Stimulated activated naive B cell treated with anti-CD40 and anti-IgM and Interleukin-4, amounts not matched to agents 10 μg/mL and 1 μg/mL and 100 μg/mL, for 72 hours (primary cell): ENCODE measurements at places on chromosomes 3 and 15.

DNA sequence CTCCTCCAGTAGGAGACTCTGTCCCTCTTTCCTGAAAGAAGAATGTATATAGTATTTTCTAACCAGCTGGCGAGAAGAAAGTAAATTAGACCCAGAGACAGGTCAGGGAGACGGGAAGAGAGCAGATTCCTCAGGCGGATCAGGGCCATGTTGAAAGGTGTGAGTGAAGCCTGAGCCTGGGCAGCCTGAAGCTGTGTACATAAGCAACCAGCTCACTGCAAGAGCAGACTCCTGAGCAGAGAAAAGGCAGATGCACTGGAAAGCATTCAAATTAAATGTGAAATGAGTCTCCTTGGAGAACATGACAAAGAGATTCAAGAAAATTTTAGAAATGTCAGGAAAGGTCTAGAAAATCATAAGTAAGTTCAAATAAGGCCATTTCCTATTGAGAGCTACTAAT lies 165.8 kb downstream of the GOLIM4 start:
- H3K27ac ChIP-seq = no peak overlapping the region
- H3K4me1 ChIP-seq = no peaks in the 10 kb centered on the region
- no peak for DNase-seq
- H3K27me3 ChIP-seq = peaks cover 4% of the 10 kb centered on the region
- no peak overlapping the region for H3K4me3 ChIP-seq
- no peaks in the 10 kb centered on the region for H3K36me3 ChIP-seq

DNA sequence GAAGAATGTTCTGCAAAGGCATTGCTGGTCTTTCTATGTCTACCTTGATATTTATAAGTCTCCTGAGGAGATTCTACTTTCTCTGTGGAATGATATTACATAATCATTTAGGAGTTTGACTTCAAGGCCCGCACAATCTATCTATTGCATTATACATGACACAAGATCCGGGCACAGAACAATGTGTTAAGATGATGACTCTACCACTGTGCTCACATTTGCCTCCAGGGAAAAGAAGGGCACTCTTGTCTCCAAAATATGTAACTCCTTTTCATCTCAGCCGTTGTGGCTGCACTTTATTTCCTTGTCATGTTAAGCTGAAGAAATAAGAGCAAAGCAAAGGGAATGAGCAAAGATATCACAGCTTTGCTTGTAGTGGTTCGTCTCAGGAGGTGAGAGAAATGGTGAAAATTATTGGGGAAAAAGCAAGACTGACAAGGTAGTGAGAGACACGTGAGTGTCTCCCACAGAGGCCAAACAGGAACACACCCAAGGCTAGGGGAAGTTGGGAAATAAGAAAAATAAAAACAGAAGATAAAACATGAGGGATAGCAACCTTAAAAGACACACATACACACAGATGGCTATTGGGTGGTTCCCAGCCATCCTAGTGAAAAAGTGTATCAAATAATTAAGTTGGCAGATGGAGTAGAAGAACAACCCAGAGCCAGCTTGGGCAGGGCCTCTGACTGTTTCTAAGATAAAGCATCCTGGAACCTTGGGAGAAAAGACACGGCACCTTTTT lies 184.3 kb downstream of the P3H2 start:
- H3K4me1 ChIP-seq = no peaks in the 10 kb centered on the region
- no peak overlapping the region for H3K27ac ChIP-seq
- no peak for DNase-seq
- H3K27me3 ChIP-seq = no peaks in the 10 kb centered on the region
- peaks cover 1% of the 10 kb centered on the region for H3K36me3 ChIP-seq
- H3K4me3 ChIP-seq = no peak overlapping the region

- H3K4me1 ChIP-seq = peaks cover 2% of the 10 kb centered on the region
- no peak overlapping the region for H3K4me3 ChIP-seq
- DNase-seq = no peak
- H3K36me3 ChIP-seq = no peaks in the 10 kb centered on the region
- no peak overlapping the region for H3K27ac ChIP-seq
Measured at GRCh38 chr3:29619676-29620075, 338.8 kb downstream of the RBMS3 start.

GRCh38 chr3:191648787-191649186 lies 187.8 kb downstream of the PYDC2 start:
- H3K4me1 ChIP-seq = no peaks in the 10 kb centered on the region
- peaks cover 5% of the 10 kb centered on the region for H3K36me3 ChIP-seq
- H3K27ac ChIP-seq = no peak overlapping the region
- no peaks in the 10 kb centered on the region for H3K27me3 ChIP-seq
- DNase-seq = no peak
- no peak overlapping the region for H3K4me3 ChIP-seq

DNA sequence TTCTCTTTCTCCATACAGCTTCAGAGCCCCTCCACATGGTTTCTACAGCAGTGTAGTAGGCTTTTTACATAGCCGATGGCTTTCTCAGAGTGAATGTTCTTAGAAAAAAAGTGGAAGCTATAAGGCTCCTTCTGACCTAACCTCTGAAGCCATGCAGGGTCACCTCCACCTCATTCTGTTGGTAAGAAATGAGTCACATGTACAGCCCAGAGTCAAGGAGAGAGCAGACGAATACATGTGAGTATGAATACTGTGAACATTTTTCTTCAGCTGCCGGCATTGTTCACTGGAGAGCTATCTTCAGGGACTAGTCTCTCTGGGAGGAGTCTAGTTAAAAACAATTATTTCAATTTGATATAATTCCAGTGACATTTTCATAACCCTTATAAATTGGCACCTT lies 68.2 kb upstream of the THRB start:
- DNase-seq = no peak
- H3K27ac ChIP-seq = no peak overlapping the region

DNA sequence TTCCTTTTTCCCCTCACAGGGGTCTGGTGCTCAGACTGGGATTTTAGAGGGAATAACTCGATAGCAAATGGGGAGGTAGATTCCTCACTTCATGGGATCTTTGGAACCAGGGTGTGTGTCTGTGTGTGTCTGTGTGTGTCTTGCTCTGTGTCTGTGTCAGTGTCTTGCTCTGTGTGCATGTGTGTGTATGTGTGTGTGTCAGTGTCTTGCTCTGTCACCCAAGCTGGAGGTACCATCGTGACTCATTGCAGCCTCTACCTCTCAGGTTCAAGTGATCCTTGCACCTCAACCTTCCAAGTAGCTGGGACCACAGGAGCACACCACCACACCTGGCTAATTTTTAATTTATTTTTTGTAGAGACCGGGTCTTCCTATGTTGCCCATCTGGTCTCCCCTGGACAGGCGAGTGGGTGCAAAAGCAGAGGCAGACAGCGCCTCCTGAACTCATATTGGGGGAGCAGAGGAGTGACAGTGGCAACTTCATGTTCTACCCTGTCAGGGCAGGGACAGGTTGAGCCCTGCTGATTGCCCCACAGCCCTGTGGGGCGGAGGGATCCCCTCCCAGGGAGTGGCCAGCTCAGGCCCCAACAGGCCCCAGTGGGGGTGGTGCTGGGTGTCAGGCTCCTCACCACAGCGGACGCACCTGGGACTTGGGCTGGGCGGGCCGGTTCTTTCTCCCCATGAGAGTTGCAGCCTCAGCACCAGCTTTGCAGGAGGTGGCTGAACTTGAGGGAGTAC lies 10.4 kb upstream of the SEMA4B start:
- H3K27me3 ChIP-seq = no peaks in the 10 kb centered on the region
- peak overlapping the region; percentile 80 for H3K4me3 ChIP-seq
- DNase-seq = no peak

DNA sequence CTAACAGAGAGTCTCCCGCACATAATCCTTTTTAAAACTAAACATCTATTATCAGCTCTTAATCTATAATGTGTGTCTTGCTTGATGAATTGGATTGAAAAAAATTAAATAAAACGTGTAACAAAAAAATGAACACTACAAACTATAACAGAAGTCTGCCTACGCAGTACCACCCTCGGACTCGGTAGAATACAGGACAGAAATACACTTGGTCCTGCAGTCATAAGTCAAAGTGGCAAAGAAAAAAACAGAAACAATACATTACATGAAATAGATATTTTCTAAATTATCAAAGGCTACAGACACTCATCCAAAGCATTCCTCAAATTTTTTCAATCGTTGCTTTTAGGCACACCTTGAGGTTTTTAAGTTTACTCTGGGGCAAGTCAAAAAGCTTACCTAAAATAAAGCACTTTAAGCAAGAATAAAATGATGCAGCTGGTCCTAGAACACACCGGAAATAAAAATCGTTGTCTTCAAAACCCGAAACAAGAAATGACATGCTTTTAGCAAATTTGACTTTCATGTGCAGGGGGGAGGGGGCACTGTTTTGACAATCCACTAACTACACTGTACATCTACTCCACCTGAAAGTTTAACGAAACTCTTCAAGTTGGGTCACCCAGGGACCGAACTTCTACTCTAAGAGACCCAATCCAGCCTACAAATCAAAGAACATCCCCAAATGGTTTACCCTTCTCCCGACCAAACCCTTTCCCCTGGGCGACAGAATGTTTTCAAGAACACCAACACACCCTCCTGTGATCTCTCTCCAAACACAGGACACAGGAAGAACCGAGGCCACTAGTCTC lies 1.3 kb downstream of the ADAM10 start:
- peak overlapping the region; percentile 98 for H3K27ac ChIP-seq
- no peaks in the 10 kb centered on the region for H3K27me3 ChIP-seq

DNA sequence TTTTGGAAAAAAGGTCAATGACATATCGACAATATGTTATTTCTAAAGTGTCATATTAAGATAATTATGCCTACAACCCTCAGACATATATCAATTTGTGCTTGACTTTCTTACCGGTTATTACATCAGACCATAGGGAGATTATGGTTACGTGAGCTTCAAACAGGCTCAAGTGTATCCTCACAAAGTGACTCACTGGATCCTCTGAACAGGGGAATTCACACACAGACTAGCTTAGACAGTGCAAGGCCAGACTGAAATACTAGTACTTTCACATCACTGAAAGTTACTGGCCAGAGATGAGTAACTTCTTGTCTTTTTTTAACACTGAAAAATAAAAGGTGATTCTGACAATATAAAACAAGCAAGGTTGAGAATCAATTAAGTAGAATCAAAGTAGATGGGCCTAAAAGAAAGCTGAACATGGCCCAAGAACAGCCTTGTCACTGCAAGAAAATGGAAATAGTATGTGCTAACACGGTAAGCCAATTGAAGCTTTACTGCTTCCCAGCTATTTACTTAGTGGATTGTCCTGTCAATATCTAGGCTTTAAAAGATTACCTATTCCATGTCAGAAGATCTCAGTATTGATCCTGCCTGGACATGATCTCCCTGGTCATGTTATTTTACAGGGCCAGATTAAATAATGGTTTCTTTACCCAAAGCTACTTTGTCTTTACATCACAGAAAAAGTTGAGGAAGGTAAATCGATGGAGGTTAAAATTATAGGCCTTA lies 848.6 kb downstream of the ROBO1 start:
- H3K27ac ChIP-seq = no peak overlapping the region
- H3K4me3 ChIP-seq = no peak overlapping the region
- H3K27me3 ChIP-seq = no peaks in the 10 kb centered on the region
- no peak for DNase-seq
- no peaks in the 10 kb centered on the region for H3K4me1 ChIP-seq

GRCh38 chr3:194304186-194304917 lies 46.8 kb downstream of the CPN2 start:
- H3K27ac ChIP-seq = no peak overlapping the region
- H3K36me3 ChIP-seq = peaks cover 3% of the 10 kb centered on the region
- H3K4me1 ChIP-seq = peaks cover 41% of the 10 kb centered on the region
- DNase-seq = no peak
